Trophoblast cell (in vitro differentiated cells and primary cell): ENCODE measurements at places on chromosomes 7 and 10.

DNA sequence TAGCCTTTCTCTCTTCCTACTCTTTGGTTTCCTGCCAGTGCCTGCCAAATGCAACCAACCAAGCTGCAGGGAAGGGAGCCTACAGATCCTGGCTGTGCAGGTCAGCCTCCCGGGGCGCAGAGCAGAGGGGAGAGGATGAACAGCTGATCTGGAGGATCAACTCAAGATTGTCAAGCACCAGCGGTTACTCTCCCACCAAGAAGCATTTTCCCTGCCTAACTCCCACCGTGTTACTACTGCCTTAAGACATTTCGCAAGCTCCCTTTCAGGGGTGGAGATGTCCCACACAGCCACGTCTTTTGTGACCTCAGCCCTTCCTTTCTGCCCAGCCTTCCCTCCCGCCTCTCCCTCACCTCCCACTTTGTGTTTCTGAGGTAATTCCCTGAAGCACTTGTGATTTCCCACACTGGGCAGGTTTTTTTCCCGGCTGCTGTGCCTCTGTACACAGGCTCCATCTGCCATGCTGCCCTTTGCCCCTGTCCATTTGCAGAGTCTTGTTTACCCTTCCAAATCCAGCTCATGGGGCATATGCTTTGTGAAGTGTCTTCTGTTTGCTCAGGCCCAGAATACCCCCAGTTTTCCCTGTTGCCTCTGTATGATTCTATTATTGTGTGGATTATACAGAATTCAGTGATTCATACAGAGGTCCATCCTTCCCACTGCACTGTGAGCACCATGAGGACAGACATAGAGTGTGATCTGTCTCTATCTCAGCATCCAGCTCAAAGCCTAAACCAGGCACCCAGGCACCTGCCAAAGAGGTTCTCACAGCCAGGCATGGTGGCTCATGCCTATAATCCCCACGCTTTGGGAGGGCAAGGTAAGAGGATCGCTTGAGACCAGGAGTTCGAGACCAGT, 40.9 kb upstream of the PAPSS2 start:
- no peak for DNase-seq

- DNase-seq: no peak
Observed at GRCh38 chr10:4294996-4295792, 510.2 kb upstream of the KLF6 start.

- DNase-seq: no peak
Observed at GRCh38 chr10:61408105-61408504, 45.1 kb downstream of the TMEM26 start.

- no peak for DNase-seq
Observed at GRCh38 chr10:109219935-109220605, 703.2 kb downstream of the XPNPEP1 start.
